Pons (tissue), 1 donor: ENCODE measurements at places on chromosomes 3 and 15.

DNA sequence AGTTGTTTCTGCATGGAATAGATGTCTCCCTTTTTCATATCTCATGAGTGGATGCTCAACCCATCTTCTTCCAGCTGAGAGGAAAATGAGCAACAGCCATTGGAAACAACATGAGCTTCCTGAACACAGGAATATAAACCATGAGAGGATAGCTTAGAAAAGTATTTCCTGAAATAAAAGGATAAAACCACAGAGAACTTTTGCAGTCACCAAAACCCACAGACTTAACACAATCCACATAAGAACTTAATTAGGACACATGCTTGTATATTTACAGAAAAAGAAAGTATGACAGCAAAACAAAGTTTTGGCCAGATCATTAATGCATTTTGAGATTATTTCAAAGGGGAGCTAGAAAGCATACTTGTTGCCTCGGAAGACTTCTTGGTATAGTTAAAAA, 180.5 kb upstream of the RASGRP1 start:
- no peak for DNase-seq

- DNase-seq, result no peak
Observed at GRCh38 chr3:166285001-166285400, 447.8 kb upstream of the BCHE start.

- no peak for DNase-seq
Observed at GRCh38 chr15:88797663-88798339, 5.4 kb upstream of the ACAN start.

DNA sequence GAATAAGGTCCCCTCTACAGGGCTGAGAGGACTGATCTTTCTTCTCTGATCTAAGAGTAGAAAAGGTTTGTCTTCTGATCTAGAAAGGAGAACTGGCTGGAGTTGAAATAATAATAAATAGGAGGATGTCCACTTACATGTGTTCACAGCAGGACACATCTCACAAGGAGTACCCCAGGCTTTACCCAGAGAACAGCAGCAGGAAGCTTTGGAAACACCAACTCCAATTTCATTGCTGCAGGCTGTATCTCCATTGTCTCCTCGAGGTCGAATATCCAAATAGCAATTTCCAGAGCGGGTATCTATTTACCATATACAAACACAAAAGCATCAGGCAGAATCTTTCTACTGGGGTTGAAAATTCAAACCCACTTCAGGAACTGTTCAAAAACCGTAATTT, 136.6 kb downstream of the DUT start:
- no peak for DNase-seq

DNA sequence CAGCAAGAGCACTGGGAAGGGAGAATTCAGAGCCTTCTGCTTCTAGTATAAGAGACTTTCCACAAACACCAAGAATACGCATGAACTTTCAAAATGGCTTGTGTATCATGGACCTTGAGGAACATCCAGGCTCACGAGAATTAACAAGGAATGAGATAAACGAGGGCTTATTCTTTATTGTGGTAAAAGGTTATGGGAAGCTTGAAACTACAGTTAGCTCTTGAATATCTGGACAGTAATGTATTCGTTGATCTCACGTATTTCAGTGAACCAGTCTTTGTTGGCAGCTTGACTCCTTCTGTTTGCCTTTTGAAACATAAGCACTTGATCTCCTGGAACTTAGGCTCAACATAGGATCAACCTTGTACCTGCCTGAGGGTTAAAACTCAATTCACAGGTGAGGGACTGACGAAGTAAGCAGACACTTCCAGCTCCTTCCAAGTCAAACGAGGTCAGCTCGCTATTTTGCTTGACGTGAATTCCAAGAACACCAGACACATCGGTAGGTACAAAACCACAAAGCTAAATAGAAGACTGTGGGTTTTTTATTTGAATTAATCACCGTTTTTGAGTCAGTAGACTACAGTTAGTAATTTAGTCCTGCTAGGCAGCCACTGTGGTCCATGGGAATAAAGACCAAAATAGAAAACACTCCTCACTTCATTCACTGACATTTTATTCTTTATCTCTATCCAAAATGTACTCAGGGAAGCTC, 30.8 kb downstream of the GALNT15 start:
- DNase-seq, result no peak

- no peak for DNase-seq
Observed at GRCh38 chr3:150490277-150490986, 55.9 kb downstream of the SERP1 start.

GRCh38 chr3:47421741-47422649, 41.2 kb downstream of the PTPN23 start:
- no peak for DNase-seq

DNA sequence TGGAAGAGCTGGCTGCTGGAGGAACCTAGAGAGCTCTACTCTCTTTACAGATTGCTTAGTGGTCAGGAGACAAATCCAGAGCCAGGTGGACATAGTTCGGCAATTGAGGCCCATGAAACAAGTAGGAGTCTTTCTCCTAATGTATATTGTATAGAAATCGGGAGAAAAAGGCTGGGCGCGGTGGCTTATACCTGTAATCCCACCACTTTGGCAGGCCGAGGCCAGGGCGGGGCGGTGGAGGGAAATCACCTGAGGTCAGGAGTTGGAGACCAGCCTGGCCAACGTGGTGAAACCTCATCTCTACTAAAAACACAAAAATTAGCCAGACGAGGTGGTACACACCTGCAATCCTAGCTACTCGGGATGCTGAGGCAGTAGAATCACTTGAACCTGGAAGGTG, 10.8 kb downstream of the RAD54L2 start:
- DNase-seq, result no peak
